Effector CD4-positive, alpha-beta T cell (primary cell): ENCODE measurements at places on chromosomes 2 and 18.

DNA sequence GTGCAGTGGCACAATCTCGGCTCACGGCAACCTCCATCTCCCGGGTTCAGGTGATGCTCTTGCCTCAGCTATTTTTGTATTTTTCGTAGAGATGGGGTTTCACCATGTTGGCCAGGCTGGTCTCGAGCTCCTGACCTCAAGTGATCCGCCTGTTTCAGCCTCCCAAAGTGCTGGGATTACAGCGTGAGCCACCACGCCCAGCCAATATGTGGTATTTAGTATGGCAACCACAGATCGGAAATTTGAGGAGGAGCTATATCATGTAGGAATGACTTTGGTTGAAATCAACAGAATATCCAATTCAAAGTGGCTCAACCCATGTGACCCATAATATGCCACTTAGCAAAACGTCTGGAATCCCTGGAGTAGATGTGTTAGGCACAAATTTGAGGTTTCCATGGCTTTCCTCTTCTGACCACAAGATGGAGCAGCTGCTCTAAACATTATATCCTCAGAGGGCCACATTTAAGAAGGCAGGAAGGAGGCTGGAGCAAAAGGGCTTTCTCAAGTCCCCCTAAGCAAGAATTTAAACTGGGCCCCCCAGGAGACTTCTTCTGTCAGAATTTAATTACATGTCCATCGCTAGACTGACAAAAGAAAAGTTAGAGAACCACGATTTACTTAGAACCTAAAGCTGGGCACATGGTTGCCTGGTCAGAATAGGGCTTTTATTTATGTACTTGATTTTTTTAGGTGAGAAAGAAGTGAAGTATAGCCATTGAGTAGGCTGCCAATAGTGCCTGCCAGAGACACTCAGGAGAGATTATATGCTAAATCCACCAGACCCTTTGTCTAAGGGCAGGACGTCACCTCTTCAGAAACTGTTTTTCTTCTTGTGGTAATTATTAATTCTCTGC, 49.6 kb upstream of the ITSN2 start:
- no peak for DNase-seq

DNA sequence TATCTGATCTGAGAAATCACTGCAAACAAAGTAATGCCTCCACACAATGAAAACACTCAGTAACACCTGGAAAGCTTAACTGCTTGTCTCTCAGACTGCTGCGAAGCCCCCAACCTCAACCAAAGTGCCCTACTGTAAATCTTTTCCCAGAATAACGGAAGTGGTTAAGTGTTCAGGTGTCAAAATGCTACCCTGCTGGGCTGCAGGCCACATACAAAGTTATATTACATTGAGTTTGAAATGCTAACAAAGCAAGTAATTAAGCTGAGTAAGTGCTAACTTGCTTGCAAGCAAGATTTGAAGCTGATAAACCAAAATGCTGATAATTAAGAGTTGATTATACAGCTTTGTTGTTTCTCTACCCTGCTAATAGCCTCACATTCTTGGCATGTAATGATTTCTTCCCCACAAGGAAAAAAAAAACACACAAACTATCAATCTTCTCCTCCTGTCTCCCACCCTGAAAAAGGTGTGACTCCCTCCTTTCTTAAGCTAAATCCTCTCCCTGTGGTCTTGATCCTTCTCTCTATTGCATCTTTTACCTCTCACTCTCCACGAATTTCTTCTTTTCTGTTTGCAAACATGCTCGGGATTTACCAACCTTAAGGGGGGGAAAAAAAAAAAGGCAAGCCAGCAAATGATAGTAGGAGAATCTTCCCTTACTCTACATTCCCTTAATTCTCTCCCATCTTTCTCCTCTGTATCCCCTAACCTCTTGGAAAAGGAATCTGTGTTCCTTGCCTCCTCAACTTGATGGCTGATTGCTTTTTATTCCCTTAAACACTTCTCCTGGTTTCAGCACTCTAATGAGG, 266.8 kb upstream of the SIX3 start:
- no peak for DNase-seq

DNA sequence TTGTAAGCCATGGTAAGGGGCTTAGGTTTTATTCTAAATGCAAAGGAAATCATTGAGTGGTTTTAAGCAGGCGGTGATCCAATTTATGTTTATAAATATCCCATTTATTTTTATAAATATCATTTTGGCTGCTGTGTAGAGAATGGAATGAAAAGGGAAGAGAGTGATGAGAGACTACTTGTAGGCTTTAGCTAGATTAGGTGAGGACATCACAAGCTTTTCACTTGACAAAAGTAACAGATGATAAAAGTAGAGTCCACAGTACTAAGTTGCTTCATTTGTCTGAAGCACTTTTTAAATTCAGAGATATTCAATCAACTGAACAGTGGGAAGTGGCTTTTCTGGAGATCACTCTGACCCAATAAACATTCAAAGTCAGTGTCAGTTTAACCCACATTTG, 65.4 kb upstream of the FSHR start:
- no peak for DNase-seq

- no peak for DNase-seq
Measured at GRCh38 chr2:68709421-68709911, 25.1 kb upstream of the ARHGAP25 start.

DNA sequence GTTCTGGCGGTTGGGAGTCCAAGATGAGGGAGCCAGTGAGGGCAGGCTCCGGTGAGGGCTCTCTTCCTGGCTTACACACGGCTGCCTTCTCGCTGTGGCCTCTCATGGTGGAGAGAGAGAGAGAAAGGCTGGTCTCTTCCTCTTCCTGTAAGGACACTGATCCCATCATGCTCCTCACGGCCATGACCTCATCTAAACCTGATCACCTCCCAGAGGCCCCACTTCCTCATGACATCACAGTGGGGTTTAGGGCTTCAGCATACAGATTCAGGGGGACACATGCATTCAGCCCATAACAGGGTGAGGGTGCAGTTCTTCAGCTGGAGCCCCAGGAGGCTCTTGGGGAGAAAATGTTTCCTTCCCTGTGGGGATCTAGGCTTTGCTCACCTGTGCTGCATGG, 29.2 kb downstream of the AGAP1 start:
- no peak for DNase-seq

GRCh38 chr18:79374408-79375171, 21.1 kb upstream of the NFATC1 start:
- DNase-seq: no peak

DNA sequence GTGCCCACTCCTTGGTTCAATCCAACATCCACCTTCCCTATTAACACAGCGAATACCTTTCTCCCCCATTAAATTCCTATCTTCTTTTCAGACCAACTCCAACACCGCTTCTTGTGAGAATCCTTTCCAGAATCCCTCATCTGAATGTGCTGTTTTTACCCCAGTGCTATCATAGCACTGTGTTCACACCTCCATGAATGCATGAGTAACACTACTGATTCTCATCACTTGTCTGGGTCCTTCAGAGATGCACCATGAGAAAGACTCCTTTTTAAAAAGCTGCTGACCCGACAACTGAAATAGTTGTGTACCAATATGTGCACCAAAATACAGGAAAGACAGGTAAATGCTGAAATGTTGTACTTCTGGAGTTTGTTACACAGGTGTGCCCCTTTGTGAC, 18.8 kb downstream of the MGAT4A start:
- no peak for DNase-seq

GRCh38 chr18:50986360-50987087, 18.7 kb downstream of the ELAC1 start:
- DNase-seq: no peak

DNA sequence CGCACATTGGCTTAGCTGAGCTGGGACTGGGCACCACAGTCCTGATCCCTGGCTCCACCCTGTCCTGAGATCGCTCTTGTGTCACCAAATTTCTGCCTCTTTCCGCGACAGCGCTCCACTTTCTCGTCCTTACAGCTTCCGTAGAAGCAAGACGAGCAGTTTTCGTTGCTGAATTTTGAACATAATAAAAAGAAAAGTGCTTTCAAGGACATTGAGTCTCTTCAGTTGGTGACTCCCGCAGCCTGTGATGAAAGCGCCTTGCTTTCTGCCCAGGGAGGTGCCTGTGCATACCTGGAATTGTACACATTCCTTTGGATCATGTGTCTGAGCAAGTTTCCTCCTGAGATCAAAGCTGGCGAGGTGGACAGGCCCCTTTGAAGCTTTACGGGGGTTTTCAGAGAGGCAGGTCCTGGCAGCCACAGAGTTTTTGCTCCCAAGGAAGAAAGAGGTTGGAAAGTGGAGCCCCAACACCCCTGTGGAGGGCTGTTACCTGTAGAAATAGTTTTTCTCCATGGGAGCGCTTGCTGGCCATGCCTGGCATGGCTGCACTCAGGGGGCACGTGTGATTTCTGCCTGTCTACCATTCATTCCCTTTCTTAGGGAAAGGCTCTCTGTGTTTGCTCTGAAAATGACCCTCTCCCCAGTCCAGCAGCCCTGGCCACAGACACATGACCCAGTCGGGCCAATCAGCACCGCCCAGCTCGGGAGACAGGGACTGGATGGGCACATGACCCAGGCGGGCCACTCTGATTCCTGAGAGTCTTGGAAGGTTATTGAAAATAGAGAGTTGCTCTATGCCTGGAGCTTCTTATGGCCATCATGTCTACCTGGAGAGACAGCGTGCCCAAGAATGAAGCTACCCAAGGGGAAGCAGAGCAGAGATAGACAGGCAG, 115.6 kb upstream of the OTOS start:
- no peak for DNase-seq

DNA sequence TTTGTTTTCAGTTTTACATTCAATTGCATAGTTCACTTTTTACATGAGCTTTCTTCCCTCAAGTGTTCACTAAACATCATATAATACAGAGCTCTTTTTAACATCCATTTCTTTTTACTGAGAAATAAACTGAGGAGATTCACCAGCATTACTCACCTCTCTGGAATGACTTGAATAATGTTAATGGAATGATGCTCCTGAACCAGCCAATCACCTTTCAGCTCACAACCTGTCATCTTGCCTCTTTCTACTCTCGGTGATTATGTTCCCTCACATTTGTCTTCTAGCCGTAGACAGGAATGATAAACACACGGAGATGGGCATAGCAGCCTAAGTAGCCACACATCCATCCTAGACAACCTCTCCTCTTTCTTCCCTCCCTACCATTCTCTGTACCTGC, 301.7 kb downstream of the PAX3 start:
- no peak for DNase-seq

GRCh38 chr2:38462121-38462661, 85.1 kb upstream of the ATL2 start:
- DNase-seq: no peak

GRCh38 chr18:54405290-54405689, 47.6 kb downstream of the C18orf54 start:
- no peak for DNase-seq

DNA sequence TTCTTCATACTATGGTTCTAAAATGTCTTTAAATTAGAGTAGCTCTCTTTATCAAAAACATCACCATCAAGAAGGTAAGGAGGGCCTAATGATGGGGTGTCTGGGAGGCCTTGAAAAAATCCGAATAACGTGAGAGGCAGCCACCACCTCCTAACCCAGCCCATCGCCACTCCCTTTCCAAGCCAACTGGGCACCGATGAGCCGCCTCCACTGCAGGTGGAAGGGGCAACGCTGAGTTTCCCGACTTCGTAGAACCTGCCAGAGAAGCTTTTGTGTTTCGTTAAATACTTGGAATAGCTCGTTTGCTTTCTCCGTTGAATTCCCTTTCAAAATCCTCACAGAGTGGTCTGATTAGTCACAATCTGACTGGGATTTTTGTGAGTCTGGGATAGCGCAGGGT, 22.0 kb upstream of the RPL31 start:
- no peak for DNase-seq

- DNase-seq: no peak
Measured at GRCh38 chr2:96690306-96691021, 47.9 kb downstream of the FER1L5 start.

DNA sequence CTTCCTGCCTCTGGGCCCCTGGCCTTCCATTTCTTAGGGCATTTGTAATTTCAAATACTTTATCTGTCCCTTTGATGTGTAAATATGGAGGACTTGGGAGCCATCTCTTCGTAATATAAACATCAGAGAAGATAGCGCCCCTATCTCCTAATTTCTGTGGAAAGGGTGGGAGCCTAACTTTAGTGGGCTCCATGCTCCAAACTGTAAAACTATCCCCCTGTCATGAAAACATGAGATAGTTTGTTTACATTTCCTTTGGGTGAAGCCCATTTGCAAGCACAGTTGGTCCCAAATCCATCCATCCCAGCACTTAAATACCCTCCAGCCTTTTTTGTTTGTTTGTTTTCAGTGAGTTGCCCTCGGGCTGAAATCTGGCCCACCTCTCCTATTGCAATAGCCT, 782.6 kb upstream of the FSHR start:
- DNase-seq: no peak

DNA sequence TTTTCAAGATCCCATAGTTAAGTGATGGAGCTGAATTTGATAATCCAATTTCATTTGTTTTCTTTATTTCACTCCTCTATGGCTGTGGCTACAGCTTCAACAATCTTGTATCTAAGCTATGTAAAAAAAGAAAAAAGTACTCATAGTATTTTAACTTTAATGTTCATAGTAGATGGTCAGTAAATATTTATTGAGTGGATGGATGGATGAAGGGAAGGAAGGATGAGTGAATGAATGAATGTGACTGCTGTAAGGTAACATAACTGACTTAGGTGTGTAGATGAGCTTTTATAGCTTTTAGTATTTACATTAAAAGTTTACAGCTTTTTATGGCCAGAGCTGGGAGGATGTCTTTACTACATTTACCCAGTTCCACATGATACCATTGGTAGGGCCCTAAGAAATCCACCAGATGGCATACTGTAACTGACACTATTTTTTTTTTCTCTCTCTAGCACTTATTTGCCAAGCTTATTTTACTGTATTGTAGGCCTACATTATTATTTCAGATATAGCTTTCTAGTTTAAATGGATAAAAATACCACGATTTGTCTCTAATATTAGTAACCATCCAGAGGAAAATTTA, 13.4 kb upstream of the HRH4 start:
- DNase-seq: no peak

GRCh38 chr2:26193578-26194231, 20.8 kb downstream of the GAREM2 start:
- DNase-seq: no peak

GRCh38 chr18:21315741-21316197, 73.7 kb downstream of the GREB1L start:
- no peak for DNase-seq

- DNase-seq: no peak
Measured at GRCh38 chr2:158723921-158724802, 71.0 kb upstream of the DAPL1 start.

DNA sequence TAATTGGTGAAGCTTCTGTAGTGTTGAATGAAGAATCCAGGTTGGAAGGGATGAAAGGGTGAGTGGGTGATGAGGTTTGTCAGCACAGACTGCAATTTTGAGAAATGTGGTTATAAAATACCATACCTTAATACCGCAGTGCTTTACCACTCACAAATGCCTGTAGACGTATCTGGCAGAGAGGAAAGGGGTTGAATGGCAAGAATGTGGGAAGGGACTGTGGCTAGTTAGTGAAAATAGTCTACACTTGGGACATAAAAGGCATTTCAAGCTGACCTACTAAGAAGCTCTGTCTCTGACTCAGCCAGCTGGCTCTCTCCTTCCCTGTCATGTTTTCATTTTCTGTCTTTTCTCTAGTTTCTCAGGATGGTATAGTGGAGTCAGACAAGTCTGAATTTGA, 25.1 kb downstream of the CDK15 start:
- DNase-seq: no peak
